ENCODE measurements at places on chromosomes 7 and 10.

GRCh38 chr7:45509222-45509621, 64.9 kb upstream of the ADCY1 start:
- DNase-seq = no peak

GRCh38 chr7:100546926-100547800, 8.2 kb downstream of the AGFG2 start:
- DNase-seq = no peak

GRCh38 chr10:13352519-13352918, 4.4 kb upstream of the SEPHS1 start:
- no peak for DNase-seq

DNA sequence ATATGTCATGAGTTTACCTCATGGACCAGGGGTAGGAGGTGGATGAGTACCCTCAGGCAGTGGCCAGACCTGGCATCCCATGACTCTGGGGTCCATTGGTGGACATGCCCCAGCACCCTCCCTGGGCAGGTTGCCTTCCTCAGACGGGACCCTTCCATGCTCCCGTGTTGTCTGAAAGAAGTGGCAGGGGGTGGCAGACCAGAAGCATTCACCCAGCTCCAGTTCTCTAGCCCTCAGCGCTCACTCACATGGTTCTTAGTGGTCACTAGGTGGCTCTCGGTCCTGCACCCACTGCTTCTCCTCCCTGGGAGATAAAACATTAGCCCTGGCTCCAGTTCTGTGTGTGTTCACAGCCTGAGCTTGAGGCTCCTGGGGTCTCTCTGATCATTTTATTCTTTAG, 6.0 kb downstream of the RBP3 start:
- no peak for DNase-seq

DNA sequence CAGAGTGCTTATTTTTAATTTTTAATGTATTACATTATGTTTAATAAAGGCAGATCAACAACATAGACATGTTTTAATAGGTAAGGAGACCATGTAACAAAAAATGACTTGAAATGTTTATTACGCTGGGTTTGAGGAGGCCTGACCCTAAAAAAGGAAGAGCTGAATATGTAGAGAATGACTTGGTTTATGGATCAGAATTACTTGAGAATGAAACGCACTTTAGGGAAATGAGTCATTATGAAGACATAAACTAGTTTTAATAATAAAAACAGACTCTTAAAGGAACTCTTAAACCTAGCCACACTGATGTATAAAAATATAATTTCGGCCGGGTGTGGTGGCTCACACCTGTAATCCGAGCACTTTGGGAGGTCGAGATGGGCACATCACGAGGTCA, 56.5 kb downstream of the CTTNBP2 start:
- DNase-seq = no peak

DNA sequence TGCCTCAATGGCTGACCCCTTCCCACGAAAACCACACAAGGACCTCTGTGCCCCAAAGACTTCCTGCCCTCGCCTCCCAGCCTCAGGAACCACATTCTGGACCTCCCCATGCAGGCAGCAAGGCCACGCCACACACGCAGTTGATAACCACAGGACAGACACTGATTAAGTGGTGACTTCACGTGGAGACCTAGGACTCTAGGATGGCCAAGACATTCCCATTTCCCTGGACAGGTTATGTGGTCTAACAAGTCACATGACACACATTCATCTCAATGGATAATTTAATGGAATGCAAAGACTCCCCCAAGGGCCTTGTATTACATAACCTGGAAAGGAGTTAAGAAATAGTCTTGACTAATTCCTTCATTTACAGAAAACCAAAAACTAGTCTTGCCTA, 110.2 kb downstream of the LARP4B start:
- DNase-seq = no peak

- no peak for DNase-seq
These were observed 63.9 kb downstream of the C1GALT1 start for GRCh38 chr7:7246223-7246622.

- no peak for DNase-seq
These were observed 2.7 kb upstream of the PWWP2B start for GRCh38 chr10:132394201-132394811.

- DNase-seq = no peak
These were observed 1.8 kb downstream of the FOXI2 start for GRCh38 chr10:127738512-127739424.

GRCh38 chr10:44922796-44923545, 11.8 kb downstream of the TMEM72 start:
- no peak for DNase-seq

GRCh38 chr7:38463277-38464225, 167.6 kb downstream of the AMPH start:
- DNase-seq = no peak

DNA sequence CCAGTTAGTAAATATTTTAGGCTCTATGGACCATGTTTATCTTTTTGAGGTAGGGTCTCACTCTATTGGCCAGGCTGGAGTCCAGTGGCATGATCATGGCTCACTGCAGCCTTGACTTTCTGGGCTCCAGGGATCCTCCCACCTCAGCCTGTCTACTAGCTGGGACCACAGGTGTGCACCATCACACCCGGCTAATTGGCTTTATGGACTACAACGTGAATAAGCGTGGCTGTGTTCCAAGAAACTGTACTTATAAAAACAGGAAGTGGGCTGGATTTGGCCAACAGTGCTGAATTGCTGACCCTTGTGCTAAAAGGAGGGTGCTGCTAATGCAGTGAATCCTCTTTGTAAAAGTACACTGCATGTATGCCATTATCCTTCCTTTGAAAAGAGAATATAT, 111.7 kb upstream of the CDK13 start:
- DNase-seq = no peak

DNA sequence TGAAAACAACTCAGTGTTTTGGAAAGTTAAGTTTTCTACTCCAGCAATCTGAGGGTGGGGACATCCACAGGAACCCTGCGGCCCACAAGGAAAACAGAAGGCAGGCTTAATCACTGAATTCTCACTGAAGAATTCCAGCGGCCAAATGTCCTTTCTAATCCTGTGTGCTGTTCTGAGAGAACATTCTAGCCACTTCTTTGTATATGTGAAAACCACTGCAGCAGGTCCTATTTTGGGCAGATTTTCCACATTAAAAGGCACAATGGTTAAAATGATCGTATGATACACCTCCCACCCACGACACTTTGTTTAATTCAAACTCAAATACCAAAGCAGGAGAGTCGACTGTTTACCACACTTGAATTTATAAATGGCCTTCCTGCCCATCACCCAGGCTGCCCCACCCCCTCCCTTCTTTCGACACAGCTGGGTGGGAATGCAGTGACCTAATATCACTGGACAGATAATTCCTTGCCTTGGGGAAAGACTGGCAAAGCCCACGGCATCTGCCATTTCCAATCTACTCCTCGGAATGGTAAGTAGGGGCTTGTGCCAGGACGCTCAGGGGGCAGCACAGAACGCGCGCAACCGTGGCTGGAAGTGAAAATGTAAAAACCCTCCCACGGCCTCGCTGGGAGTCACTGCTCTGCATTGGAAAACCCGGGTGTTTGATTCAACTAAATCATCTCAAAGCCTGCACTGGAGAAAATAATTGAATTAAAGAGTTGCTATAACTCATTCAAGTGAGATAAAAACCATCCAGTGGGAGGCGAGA, 67.0 kb downstream of the CTBP2 start:
- DNase-seq = no peak

GRCh38 chr7:136139417-136139816, 162.3 kb upstream of the MTPN start:
- DNase-seq = no peak

DNA sequence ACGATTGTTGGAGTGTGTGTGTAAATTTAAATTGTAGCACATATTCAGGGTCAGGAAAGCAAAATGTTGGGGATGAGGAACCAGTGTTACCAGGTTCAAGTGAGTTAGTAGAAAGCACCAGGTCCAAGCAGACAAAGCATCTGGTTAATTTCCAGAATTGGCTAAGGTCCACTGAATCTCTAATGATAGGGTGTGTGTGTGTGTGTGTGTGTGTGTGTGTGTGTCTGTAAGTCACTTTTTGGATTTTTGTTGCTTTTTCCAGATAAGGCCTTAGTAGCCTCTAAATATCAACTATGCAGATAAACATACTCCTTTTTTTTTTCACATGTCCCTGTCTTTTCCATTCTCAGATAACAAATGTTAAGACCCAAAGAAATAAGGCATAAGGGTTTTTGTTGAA, 36.6 kb upstream of the FMC1 start:
- DNase-seq = no peak

- no peak for DNase-seq
These were observed 521 bp upstream of the NYAP1 start for GRCh38 chr7:100483090-100483721.

- no peak for DNase-seq
These were observed 27.8 kb upstream of the INHBA start for GRCh38 chr7:41730668-41731067.

DNA sequence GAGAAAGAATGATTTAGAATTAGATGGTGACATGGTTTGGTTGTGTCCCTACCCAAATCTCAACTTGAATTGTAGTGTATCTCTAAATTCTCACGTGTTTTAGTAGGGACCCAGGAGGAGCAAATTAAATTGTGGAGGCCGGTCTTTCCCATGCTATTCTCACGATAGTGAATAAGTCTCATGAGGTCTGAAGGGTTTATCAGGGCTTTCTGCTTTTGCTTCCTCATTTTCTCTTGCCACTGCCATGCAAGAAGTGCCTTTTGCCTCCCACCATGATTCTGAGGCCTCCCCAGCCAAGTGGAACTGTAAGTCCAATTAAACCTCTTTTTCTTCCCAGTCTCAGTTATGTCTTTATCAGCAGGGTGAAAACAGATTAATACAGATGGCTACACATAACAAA, 167.4 kb upstream of the SVIL start:
- DNase-seq = no peak

DNA sequence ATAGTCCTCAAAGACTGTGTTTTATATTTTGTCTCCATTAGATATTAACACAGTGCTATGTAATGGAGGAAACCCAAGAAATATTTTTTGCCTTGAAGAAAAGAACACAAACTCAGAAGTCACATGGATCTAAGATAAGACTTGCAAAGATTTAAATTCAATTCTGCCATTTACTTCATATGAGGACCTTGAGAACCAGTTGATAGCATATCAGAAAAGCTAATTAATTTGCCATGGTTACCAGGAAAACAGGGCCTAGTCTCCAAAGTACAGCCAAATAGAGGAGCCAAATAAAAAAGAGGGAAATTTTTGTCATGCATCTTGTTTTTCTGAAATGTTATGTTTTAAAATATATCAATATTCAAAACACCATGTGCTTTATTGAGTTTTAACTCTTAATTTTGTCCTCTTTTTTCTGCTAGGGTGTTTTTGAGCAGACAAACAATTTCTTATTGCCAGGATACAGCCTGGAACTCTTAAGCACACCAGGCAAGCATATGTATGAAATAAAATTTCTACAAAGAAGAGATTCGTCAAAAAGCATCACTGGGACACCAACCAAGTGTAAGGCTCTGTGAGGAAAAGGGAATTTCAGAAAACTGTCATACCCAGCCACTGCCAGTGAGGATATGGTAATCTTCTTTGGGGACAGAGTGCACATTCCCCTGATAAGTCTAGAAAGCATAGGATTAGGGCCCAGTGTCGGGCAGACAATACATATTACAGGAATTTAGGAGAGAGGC, 10.6 kb upstream of the TOMM7 start:
- DNase-seq = no peak

- no peak for DNase-seq
These were observed 29.0 kb downstream of the STOX1 start for GRCh38 chr10:68856352-68856751.

DNA sequence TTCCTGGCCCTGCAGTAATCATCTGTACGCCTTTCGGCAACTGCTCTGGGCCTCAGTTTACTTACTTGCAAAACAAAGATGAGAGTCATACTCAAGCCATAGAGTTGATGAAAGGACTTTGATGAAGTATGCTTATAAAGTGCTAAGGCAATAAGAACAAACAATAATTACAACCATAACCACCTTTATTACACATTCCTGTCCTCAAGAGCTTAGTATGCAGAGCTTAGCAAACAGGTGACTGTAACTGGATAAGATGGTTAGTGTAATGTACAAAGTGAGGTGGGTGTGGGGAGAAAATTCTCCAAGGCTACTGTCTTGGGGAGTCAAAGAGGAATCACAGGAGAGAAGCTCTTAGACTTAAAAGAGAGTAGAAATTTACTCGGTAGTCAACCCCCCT, 117.0 kb upstream of the AFAP1L2 start:
- DNase-seq = no peak

- no peak for DNase-seq
These were observed 59.4 kb upstream of the AHR start for GRCh38 chr7:17239046-17239445.

DNA sequence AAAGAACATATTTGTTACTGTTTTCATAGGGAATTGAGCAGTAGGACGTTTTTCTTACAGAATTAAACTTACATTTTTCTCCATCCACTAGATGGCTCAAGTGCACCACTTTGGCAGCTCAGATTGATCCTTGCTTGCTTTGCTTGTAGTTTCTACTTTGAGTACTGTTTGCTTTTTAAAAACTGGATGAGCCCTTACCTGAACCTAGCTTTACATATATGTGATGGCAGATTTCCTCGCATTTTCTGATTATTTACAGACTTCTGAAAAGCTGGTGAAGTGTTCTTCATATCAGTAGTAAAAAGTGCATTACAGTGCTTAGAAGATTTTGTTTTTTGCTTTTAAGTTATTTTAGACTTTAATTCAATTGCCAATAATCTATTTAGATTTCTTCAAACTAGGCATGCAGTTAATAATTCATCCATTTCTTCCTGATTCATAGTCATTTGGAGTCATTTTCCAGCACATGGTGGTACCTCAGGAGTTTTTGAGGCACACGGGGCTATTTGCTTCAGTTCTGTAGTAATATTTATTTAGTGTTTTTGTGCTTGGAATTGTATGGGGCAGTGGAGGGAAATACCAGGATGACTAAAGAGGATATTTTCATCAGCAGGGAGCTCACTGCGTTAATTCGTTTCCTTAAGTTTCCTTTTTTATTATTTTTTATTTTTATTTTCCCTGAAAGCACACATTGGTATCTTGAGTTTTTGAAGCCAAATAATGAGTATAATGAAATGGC, 57.3 kb downstream of the MAPK8 start:
- DNase-seq = peak; percentile 21

GRCh38 chr7:71290452-71290851, 158.5 kb downstream of the GALNT17 start:
- no peak for DNase-seq

DNA sequence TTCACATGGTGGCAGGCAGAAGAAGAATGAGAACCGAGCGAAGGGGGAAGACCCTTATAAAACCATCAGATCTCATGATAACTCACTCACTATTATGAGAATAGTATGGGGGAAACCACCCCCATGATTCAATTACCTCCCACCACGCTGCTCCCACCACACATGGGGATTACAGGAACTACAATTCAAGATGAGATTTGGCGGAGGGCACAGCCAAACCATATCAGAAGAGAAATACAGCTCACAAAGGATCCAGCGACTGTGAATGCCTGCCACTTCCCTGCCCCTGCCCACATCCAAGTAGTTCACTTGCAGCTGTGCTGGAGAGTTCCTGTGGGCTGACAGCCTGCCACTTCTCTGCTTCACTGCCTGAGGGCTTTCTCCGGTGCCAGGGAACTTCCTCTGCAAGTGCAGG, 148.7 kb downstream of the C7orf25 start:
- DNase-seq = no peak

All from keratinocyte (primary cell).